Peyer's patch (tissue), 4 donors: ENCODE measurements at places on chromosomes 3 and 15. TPM values are rescaled to one million over a fixed set of nuclear protein-coding genes. Genes with fewer than 3 reads are reported as not detected.

- H3K27me3 ChIP-seq = no peaks in the 10 kb centered on the region
- no peaks in the 10 kb centered on the region for H3K36me3 ChIP-seq
- H3K4me3 ChIP-seq = peak overlapping the region; percentile 85
- DNase-seq = peak; percentile 47
- peaks cover 22% of the 10 kb centered on the region for H3K4me1 ChIP-seq
Observed at GRCh38 chr3:107430996-107431245, 53.7 kb downstream of the CCDC54 start.

DNA sequence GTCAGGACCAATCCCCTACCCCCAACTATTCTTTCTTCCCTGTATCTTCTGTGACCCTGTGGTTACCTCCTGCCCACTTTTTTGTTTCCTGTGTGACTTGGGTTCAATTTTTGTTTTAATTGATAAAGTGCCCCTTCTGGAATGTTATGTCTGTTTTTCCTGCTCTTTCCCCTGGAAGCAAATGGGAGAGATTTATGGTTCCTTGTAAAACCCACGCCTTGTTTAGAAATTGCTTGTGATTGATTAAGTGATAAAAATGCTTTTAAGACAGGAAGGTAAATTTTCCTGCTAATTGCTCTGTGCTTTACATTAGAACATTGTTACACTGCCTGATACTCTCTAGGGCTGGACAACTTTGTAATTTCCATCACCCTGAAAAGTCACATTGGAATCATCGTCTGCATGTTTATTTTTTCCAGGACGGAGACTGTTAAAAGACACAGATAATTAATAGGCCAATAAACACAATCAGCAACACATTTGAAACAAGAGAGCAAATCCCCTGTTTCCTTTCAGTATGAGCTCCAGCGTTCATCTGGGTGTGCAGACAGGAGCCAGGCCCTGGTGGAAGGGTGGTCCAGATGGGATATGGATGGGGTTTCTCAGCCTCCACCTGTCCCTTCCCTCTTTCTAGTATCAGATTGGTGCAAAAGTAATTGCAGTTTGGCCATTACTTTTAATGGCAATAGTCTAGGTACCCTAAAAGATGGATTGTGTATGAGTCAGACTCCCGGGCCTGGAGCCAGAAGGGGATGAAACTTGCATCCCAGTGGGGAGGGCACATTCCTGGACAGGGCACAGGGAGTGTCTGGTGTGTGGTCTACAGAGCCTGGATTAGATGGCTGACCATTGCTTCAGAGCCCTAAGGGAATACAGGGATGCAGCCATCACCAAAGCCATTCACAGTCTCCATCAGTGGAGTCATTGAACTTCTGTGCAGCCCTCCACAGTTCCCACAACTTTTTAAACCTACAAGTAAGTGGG is 58.1 kb upstream of the AGBL1 start:
- no peaks in the 10 kb centered on the region for H3K36me3 ChIP-seq
- no peak overlapping the region for H3K4me3 ChIP-seq
- H3K27ac ChIP-seq = no peak overlapping the region
- H3K4me1 ChIP-seq = no peaks in the 10 kb centered on the region
- no peaks in the 10 kb centered on the region for H3K27me3 ChIP-seq
- no peak for DNase-seq

DNA sequence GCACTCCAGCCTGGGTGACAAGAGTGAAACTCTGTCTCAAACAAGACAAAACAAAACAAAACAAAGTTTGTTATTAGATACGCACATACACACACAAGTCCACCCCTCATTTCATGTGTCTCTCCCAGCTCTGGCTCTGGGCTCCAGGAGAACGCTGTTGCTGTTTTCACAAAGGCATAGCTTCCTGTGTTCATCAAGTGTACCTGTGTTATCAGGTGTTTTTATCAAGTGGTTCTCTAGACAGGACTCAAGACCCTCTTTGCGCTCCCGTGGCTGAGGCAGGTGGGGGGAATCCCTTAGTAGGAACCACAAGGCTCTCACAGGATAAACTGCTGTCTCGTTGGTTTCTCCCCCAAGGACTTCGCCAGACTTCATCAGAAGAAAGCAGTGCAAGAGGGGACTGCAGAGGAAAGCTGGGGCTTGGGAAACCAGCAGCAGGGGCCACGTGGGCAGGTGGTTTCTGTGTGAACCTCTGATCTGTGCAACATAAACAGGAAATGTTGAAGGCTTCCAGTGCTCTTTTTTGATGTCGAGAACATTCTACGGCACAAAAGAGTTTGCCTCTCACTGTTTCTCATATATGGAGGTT is 6.9 kb upstream of the PPP1R2 start:
- H3K4me3 ChIP-seq = no peak overlapping the region
- H3K4me1 ChIP-seq = peaks cover 53% of the 10 kb centered on the region
- H3K36me3 ChIP-seq = no peaks in the 10 kb centered on the region
- H3K27me3 ChIP-seq = no peaks in the 10 kb centered on the region
- peak; percentile 91 for DNase-seq

GRCh38 chr15:31605467-31605931 is 278.9 kb downstream of the KLF13 start:
- no peaks in the 10 kb centered on the region for H3K4me1 ChIP-seq
- H3K4me3 ChIP-seq = no peak overlapping the region
- no peaks in the 10 kb centered on the region for H3K27me3 ChIP-seq

DNA sequence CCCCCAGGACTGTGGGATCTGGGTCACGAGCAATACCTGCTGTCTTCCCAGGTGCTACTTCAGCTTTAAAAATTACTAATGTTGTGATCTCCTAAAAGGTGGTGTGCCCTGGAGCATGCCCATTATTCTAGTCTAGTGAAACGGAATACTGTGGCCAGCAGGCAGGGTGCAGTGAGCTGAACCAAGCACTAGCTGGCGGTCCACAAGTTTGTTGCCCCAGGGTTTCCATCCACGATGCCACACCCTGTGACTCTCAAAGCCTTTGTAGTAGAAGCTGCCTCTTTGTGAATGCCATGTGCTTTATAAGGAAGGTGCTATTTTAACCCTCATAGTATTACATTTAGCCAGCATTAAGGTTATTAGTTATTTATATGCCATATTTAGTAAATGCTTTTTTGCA is 49.1 kb downstream of the PXYLP1 start:
- H3K4me1 ChIP-seq = peaks cover 4% of the 10 kb centered on the region
- no peak overlapping the region for H3K4me3 ChIP-seq
- DNase-seq = no peak
- no peaks in the 10 kb centered on the region for H3K36me3 ChIP-seq
- H3K27me3 ChIP-seq = no peaks in the 10 kb centered on the region
- H3K27ac ChIP-seq = no peak overlapping the region

- no peaks in the 10 kb centered on the region for H3K4me1 ChIP-seq
- H3K36me3 ChIP-seq = no peaks in the 10 kb centered on the region
- H3K4me3 ChIP-seq = no peak overlapping the region
- H3K27ac ChIP-seq = no peak overlapping the region
- no peaks in the 10 kb centered on the region for H3K27me3 ChIP-seq
Observed at GRCh38 chr15:42911058-42911592, 9.5 kb downstream of the TTBK2 start.

DNA sequence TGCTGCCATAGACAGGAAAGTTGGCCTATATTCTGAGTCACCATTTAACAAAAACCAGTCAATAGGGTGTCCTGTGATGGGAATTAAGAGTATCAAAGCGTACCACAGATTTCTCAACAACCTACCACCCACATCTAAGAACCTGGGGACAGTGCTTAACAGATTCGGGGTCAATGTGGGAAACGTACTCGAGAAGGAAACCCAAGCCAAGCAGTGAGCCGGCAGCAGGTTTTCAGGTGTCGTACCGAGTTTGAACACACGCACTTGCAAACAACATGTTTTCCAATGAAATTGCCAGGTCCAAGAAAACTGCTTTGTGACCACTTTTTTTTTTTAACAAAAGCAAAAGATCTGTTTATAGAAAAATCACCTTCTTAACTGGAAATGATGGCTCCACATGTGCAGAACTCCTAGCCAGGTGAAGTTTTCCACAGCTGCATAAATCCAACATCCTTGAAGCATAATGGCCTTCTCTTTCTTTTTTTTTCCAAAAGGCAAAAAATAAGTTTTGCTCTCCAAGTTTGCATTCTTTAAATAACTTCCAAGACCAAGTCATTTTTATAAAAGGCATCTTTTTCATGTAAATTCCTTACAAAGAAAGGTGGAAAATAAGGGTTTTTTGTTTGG is 45.7 kb downstream of the ADAMTS17 start:
- H3K27me3 ChIP-seq = no peaks in the 10 kb centered on the region
- no peak overlapping the region for H3K27ac ChIP-seq
- H3K4me1 ChIP-seq = no peaks in the 10 kb centered on the region

GRCh38 chr3:41307065-41307464 is 107.8 kb downstream of the CTNNB1 start:
- H3K27me3 ChIP-seq = no peaks in the 10 kb centered on the region
- no peaks in the 10 kb centered on the region for H3K4me1 ChIP-seq
- no peaks in the 10 kb centered on the region for H3K36me3 ChIP-seq
- no peak overlapping the region for H3K27ac ChIP-seq
- H3K4me3 ChIP-seq = no peak overlapping the region
- no peak for DNase-seq

GRCh38 chr15:41969851-41970431 is 2.4 kb downstream of the EHD4 start:
- no peaks in the 10 kb centered on the region for H3K36me3 ChIP-seq
- H3K27ac ChIP-seq = peak overlapping the region; percentile 33
- peak; percentile 31 for DNase-seq
- no peaks in the 10 kb centered on the region for H3K27me3 ChIP-seq

DNA sequence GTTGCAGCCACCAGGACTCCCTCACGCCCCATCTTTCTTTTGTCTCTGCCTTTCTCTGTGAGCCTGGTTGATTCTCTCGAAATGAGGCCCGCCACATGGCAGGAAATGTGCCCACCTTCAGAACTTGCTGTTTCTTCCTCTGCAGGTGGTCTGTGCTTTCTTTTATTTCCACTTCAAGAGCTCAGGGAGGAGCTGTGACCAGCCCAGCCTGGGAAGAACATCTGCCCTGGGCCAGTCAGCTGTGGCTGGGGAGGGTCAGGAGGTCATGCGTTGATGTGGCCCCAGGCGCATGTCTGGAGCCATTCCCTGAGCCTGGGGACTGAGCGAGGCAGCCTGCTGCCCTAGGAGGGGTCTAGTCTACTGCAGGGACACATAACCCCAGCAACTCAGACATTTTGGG is 8.0 kb downstream of the FBLN2 start:
- H3K27me3 ChIP-seq = no peaks in the 10 kb centered on the region
- H3K36me3 ChIP-seq = no peaks in the 10 kb centered on the region
- no peak for DNase-seq
- H3K4me3 ChIP-seq = no peak overlapping the region
- no peaks in the 10 kb centered on the region for H3K4me1 ChIP-seq

- no peaks in the 10 kb centered on the region for H3K4me1 ChIP-seq
- H3K36me3 ChIP-seq = no peaks in the 10 kb centered on the region
- peak; percentile 77 for DNase-seq
- H3K4me3 ChIP-seq = no peak overlapping the region
Observed at GRCh38 chr15:100902436-100903167, 16.6 kb upstream of the LRRK1 start.

GRCh38 chr3:126900859-126901540 is 81.9 kb upstream of the PLXNA1 start:
- H3K27ac ChIP-seq = no peak overlapping the region
- H3K27me3 ChIP-seq = no peaks in the 10 kb centered on the region
- H3K36me3 ChIP-seq = no peaks in the 10 kb centered on the region
- no peaks in the 10 kb centered on the region for H3K4me1 ChIP-seq
- H3K4me3 ChIP-seq = no peak overlapping the region
- DNase-seq = no peak

GRCh38 chr3:43005981-43006380 is 26.9 kb downstream of the GASK1A start:
- no peak overlapping the region for H3K4me3 ChIP-seq
- H3K27me3 ChIP-seq = no peaks in the 10 kb centered on the region
- H3K36me3 ChIP-seq = no peaks in the 10 kb centered on the region

- H3K4me1 ChIP-seq = no peaks in the 10 kb centered on the region
- no peak for DNase-seq
- H3K27ac ChIP-seq = no peak overlapping the region
- no peaks in the 10 kb centered on the region for H3K36me3 ChIP-seq
Observed at GRCh38 chr3:193129607-193130006, 111.4 kb upstream of the PLAAT1 start.

- no peaks in the 10 kb centered on the region for H3K27me3 ChIP-seq
- peak overlapping the region; percentile 33 for H3K27ac ChIP-seq
- H3K4me1 ChIP-seq = peaks cover 10% of the 10 kb centered on the region
- no peak overlapping the region for H3K4me3 ChIP-seq
- peak; percentile 46 for DNase-seq
Observed at GRCh38 chr15:31487811-31488436, 161.3 kb downstream of the KLF13 start.

DNA sequence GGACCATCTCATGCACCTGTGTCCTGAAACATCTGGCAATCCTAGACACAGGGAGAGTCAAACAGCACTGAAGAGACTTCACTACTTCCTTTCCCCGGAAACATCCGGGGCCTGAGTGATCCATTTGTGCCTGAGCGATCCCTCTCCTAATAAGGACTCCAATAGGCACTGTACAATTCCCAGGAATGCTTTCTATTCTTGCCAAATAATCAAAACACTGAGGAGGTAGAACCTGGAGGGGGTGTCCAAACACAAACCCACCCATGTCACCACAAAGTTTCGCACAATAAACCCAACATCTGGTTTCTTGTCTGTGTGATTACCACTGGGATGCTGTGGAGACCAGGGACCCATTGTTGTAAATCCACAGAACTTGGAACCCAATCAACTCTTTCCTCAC is 205.0 kb downstream of the OPA1 start:
- no peak overlapping the region for H3K27ac ChIP-seq
- no peaks in the 10 kb centered on the region for H3K36me3 ChIP-seq
- H3K4me1 ChIP-seq = no peaks in the 10 kb centered on the region
- DNase-seq = no peak
- no peak overlapping the region for H3K4me3 ChIP-seq

DNA sequence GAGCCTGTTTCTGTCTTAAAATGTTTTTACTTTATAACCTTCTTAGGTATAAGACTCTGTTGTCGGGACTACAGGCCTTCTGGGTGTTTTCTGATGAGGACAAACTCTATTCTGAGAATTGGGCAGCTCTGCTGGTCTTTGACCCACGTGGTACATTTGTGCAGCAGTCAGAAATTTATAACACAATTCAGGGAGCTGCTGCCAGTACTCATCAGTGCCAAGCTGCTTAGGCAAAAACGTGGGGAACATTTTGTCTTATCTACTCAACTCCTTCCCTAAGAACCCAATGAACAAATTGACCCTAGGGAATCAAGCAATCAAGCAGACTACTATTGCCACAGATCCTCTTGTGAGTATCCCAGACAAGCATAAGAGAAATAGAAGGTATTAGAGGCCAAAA is 180.7 kb upstream of the PDZRN3 start:
- H3K4me3 ChIP-seq = no peak overlapping the region
- DNase-seq = peak; percentile 48

- H3K27ac ChIP-seq = no peak overlapping the region
- no peaks in the 10 kb centered on the region for H3K27me3 ChIP-seq
- H3K36me3 ChIP-seq = no peaks in the 10 kb centered on the region
- no peak overlapping the region for H3K4me3 ChIP-seq
- no peaks in the 10 kb centered on the region for H3K4me1 ChIP-seq
- DNase-seq = no peak
Observed at GRCh38 chr3:183123891-183124290, 24.6 kb upstream of the MCCC1 start.

- peak overlapping the region; percentile 17 for H3K27ac ChIP-seq
- no peak for DNase-seq
- no peak overlapping the region for H3K4me3 ChIP-seq
Observed at GRCh38 chr3:64151342-64151871, 73.9 kb downstream of the PRICKLE2 start.

The DZIP1L gene
- 5.5 TPM for total RNA-seq

The KIF9 gene
- total RNA-seq = 44.6 TPM

The ESYT3 gene
- 2.3 TPM for total RNA-seq

The RBPMS2 gene
- total RNA-seq = 0.70 TPM

The SPTBN5 gene
- 0.27 TPM for total RNA-seq

The TRPM1 gene
- total RNA-seq = not detected

The TMEM212 gene
- not detected for total RNA-seq

The TMEM158 gene
- 2.0 TPM for total RNA-seq

The C3orf85 gene
- total RNA-seq = 99.7 TPM

The GOLGA6L1 gene
- total RNA-seq = not detected

The GOLGA8O gene
- not detected for total RNA-seq

The ERC2 gene
- not detected for total RNA-seq
